C1 segment of cervical spinal cord (tissue), 14 donors: ENCODE measurements at places on chromosomes 16 and 17.

- no peak for DNase-seq
These were observed 9.0 kb upstream of the MYO15A start for GRCh38 chr17:18099516-18099915.

DNA sequence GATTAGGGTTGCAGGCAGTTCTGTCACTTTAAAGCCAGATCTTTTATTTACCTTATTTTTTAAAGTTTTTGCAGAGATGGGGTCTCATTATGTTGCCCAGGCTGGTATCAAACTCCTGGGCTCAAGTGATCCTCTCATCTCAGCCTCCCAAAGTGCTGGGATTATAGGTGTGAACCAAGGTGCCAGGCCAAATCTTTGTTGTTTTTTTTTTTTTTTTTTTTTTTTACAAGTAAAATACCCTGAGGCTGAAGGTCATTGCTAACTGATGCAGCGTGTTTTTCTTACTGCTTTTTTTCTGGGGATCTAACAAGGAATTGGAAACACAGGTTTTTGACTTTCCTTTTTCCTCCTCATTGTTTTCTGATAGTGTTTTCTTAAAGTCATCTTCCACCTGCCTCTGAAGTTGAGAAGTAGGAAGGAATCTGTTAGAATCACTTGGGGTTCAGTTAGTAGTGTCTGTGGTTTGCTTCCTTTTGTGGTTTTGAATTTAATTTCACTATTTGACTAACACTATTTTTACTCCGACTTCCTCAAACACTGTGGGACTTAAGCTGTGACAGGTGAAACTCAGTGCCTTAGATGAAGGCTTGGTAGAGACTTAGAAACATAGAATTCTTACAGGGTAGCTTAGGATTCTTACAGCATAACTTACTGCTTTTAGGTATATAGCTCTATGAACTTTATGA, 22.2 kb downstream of the CLTC start:
- no peak for DNase-seq

- DNase-seq, result no peak
These were observed 8.5 kb downstream of the SNTB2 start for GRCh38 chr16:69195369-69196029.

DNA sequence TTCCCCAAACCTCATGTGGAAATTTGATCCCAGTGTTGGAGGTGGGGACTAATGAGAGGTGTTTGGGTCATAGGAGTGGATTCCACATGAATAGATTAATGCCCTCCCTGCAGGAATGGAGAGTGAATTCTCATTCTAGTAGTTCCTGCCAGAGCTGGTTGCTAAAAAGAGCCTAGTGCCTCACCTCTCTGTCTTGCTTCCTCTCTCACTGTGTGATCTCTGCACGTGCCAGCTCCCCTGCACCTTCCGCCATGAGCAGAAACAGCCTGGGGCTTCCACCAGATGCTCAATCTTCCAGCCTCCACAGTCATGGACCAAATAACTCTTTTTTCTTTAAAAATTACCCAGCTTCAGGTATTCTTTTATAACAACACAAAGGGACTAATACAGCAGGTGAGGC, 72.9 kb upstream of the CLEC3A start:
- peak; percentile 79 for DNase-seq

GRCh38 chr17:32569171-32570080, 82.6 kb downstream of the CDK5R1 start:
- no peak for DNase-seq

- DNase-seq, result no peak
These were observed 33.4 kb downstream of the SLC7A5 start for GRCh38 chr16:87835882-87836331.

DNA sequence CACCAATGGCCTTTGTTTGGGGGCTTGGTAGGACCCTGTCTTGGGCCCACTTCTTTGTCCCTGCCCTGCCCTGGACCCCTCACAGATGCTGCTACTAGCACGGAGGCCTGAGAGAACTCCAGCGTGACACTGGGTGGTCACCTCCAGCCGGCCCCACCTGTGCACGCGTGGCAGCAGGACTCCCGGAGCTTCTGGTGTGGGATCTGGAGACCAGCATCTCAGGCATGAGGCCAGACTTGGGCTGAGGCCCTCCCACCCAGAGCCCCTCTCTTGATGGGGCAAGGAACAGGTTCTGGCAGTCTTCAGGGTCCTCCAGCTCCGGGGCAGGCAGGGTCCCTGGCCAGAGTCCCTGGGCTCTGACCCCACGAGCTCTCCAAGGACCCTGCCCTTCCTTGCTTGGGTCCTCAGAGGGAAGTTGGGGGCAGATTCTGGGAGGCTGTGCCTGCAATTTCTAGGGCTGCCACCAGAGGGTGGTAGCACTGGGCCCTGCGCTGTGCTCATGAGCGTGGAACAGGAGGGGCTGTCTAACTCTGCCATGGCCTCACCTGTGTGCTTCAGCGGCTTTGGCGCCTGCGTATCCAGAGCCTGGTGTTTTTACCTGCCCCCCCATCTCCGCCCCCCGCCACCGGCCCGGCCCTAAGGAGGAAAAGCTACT, 3.1 kb upstream of the BAIAP3 start:
- DNase-seq, result no peak

DNA sequence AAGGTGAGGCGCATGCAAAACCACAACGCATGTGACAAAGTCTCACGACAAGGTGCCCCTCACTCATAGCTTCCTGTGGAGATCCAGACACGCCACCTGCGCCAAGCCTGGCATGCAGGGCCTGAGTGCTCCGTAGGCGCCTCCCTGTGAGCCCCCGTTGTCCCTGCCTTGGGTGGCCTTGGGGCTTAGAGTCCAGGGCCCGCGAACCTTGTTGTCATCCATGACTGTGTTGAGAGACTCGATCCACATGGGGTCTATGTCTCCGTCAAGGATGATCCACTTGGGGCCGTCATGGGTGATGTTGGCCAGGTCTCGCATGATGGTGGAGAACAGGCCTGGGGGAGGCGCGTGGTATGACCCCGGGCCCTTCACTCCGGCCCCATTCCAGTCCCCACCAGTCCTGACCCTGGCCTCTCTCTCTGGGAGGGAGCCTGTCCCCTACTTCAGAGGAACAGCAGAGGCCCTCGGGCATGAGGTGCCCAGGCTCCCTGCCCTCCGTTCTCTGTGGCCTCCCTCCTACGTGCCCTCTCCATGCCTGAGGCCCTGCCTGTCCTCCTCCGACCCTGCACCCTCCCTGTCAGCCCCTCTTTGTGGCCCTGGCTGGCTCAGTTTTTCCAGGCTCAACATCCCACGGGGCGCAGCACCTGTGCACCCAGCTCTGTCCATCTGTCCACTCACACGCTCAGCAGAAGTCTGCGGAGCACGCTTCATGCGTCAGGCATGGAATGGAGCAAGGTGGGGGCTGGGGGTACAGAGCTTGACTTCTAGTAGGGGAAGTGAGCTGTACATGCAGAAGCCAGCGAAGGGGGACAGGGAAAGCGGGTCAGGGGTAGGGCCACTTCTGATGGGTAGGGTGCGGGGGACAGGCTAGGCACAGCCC, 85.7 kb downstream of the DNAH17 start:
- no peak for DNase-seq

GRCh38 chr16:13803974-13804373, 116.0 kb upstream of the ERCC4 start:
- DNase-seq, result no peak

DNA sequence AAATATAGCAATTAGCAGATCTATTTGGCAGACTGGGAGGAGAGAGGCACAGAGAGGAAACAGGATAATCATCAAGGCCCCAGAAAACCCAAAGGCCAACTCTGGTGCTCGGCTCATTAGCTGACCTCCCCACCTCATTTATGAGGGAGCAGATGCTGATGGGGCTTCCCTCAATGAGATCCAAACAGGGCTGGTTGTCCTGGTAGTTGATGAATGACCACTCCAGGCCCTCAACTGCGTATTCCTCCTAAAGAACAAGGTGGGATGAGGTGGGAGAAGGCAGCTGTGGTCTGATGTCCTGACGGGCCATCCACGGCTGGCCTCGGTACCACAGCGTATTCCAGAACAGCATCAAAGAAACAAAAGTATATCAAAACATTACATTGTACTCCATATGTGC, 20.8 kb downstream of the ZNHIT3 start:
- no peak for DNase-seq

DNA sequence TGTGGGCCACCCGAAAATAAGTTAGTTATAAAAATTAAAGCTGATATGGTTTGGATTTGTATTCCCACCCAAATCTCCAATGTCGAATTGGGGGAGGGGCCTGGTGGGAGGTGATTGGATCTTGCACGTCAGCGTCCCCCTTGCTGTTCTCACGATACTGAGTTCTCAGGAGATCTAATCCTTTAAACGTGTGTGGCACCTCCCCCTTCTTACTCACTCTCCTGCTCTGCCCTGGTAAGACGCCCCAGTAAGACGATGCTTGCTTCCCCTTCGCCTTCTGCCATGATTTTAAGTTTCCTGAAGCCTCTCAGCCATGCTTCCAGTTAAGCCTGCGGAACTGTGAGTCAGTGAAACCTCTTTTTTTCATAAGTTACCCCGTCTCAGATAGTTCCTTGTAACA, 35.4 kb downstream of the SYCE1L start:
- no peak for DNase-seq

DNA sequence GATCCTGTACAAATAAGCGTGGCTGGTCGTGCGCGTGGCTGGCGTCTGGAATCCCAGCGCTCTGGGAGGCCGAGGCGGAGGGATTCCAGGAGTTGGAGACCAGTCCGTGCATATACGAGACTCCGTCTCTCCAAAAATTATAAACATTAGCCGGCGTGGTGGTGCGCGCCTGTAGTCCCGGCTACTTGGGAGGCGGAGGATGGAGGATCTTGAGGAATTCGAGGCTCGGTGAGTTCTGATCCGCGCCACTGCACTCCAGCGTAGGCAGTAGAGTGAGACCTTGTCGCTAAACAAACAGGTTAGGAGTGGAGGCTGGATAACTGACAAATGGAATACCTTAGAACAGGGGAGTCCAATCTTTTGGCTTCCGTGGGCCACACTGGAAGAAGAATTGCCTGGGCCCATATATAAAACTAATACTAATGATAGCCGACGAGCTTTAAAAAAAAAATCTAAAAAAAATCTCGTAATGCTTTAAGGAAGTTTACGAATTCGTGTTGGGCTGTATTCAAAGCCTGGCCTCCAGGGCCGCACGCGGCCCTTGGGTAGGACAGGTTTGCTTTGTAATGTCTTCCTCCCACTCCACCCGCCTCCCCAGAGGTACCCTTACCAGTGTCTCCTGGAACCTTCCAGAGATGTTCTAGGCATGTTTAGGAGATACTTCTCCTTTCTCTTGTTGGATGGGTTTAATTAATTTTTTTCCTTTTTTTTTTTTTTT, 909 bp upstream of the RSL1D1 start:
- no peak for DNase-seq
